ENCODE measurements at places on chromosomes 5 and 9. TPM values are rescaled to one million over a fixed set of nuclear protein-coding genes. Genes with fewer than 3 reads are reported as not detected.

Gene RNF224
- polyA plus RNA-seq = not detected

Gene CDC25C
- polyA plus RNA-seq = 0.60 TPM

Gene CAMK2A
- not detected for polyA plus RNA-seq

Gene SPATA31E1
- polyA plus RNA-seq = not detected

Gene C1QTNF3
- polyA plus RNA-seq = 5.4 TPM

Gene GRIN3A
- polyA plus RNA-seq = 0.54 TPM

Gene GBGT1
- polyA plus RNA-seq = 5.4 TPM

Gene SLC23A1
- 0.60 TPM for polyA plus RNA-seq

Gene ADGRV1
- polyA plus RNA-seq = 2.1 TPM

Gene PCDH12
- 0.23 TPM for polyA plus RNA-seq

Gene DBH
- not detected for polyA plus RNA-seq

Gene NSA2
- 106 TPM for polyA plus RNA-seq

Gene NTRK2
- 2.6 TPM for polyA plus RNA-seq

Gene FAM221B
- polyA plus RNA-seq = 0.03 TPM

Gene RLN2
- not detected for polyA plus RNA-seq

Gene PDLIM4
- polyA plus RNA-seq = 11.4 TPM

Gene IFNA13
- polyA plus RNA-seq = not detected

Gene ELOVL7
- 5.5 TPM for polyA plus RNA-seq

Gene PROB1
- polyA plus RNA-seq = under 0.01 TPM

Gene CYSRT1
- polyA plus RNA-seq = 1.2 TPM

Gene IL5
- polyA plus RNA-seq = not detected

Gene MLANA
- not detected for polyA plus RNA-seq

Gene CATSPER3
- polyA plus RNA-seq = 1.2 TPM

Gene HSD17B3
- polyA plus RNA-seq = 1.0 TPM

Gene SLC36A3
- not detected for polyA plus RNA-seq

Gene PCDHGA11
- not detected for polyA plus RNA-seq

Gene SLC25A2
- polyA plus RNA-seq = not detected

Gene NUTM2F
- polyA plus RNA-seq = not detected

Gene NUTM2G
- polyA plus RNA-seq = not detected

Gene C5orf58
- not detected for polyA plus RNA-seq

Gene LHX3
- polyA plus RNA-seq = not detected
